Activated T-helper 17 cell treated with anti-CD3 and anti-CD28 coated beads, Interleukin-2, amount 50 U/mL, for 72 hours (primary cell): ENCODE measurements at places on chromosomes 1 and 21.

DNA sequence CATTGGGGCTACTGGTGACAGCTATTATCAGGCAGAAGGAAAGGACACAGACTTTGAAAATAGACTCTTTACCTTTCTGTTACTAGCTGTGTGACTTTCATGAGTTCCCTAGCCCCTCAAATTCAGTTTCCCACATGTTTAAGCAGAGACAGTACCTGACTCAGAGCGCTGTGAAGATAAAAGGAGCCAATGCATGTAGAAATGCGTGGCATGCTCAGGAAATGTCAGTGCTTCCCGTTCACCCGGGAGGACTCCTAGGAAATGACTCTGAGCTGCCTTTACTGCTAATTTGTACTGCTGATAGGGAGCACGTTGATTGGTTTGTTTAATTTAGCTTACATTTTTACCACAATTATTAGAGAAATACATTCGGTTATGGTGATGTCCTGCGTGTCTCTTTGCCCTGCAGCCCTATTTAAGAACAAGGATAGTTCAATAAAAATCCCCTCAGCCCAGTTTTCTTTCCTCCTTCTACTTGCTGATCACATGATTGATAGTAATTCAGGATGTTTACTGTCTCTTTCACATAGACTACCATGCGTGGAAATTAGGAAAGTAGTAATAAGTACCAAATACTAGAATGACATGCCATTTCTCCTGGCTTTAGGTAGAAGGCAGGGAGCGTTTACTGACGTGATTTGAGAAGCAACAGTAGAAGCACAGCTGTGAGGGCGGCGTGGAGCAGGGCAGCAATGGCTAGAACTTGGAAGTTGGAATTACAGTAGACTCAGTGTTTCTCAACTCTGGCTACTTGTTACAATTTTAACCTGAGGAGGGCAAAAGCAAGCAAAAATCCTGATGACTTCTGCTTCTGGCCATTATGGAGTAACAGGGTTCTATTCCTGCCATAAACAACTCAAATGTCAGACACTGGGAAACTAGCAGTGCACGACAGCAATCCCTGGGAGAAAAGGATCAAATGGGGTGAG lies 15.9 kb downstream of the PDIK1L start:
- peak; percentile 13 for ATAC-seq

DNA sequence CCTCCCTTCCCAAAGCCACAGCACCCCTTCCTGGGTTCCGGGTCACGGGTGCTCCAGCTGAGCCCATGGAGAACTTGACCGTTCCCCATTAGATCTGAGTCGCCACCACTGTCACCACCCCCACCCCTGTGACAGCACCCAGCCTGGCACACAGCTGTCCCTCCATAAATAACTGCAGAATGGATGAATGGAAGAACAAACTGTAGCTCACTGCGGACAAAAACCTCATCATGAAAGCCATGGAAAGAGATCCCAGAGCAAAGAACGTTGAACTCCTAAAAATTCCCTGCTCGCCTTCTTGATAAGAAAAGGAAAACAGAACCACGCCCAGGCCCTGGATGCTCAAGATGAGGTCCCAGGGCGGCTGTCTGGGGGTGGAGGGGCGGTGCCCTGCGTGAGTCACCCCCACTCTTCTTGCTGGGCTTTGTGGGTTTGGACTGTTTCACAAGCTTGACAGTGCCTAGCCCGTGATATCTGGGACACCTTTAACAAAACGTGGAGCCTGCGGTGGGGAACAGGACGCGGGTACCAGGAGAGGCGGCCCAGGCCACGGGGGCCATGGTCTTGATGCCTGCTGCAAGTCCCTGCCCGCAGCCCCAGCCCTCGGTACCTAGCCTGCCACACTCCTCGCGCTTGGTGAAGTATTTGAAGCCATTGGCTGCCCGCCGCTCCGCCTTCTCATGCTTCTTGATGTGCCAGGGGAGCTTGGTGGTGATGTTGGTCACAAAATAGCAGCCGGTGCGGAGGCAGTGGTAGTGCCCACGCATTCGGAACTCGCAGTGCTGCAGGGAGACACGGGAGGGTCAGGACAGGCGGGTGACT lies 151.9 kb downstream of the CASZ1 start:
- peak; percentile 62 for ATAC-seq

- ATAC-seq: no peak
Measured at GRCh38 chr1:36326499-36326898, 3.1 kb upstream of the EVA1B start.

DNA sequence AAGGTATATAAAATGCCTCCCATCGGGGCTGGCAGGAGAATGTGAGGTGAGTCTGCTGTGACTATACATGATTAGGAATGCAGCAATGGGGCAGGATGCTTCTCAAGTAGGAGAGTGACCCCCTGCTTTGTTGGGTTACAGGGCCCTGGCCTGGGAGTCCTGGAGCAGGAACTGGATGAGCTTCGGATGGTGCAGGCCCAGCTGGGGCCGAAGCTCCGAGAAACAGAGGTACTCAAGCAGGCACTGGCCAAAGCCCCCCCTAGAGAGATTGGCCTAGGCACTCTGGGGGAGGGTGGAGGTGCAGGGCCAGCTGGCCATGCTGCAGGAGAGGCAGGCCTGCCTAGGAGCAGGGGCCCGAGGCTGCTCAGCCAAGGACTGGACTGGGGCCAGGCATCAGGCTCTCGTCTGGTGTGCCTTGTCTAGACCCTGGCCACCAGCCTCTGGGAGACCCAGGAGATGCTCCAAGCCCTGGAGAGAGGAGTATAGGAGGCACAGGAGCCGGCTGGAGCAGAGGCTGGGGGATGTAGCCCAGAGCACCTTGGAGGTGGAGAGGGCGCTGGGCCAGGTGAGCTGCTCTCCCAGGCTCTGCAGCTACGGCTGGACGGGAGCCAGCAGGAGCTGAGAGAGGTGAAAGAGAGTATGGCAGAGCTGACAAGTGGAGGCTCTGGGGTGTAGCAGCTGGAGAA lies 32.8 kb upstream of the PKP1 start:
- no peak for ATAC-seq

GRCh38 chr1:27564710-27565649 lies 39.0 kb downstream of the AHDC1 start:
- no peak for ATAC-seq

- peak; percentile 83 for ATAC-seq
Measured at GRCh38 chr1:226121587-226122400, 59.3 kb downstream of the H3-3A start.

DNA sequence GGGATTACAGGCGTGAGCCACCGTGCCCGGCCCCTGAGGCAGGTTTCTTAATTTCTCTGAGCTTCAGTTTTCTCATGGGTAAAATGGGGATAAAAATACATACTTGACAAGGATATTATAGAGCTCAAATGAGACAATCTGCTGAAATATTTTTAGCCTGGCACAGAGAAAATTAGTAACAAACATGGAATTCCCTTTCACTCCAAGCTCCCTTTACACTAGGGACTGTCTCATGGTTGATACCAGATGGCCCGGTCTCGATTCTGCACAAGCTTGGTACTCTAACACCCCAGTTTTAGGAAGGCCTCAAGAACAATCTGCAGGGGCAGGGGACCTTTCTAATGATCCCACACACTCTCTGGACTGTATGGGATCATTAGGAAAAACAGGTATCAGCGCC lies 671.7 kb downstream of the SMYD3 start:
- ATAC-seq: no peak

DNA sequence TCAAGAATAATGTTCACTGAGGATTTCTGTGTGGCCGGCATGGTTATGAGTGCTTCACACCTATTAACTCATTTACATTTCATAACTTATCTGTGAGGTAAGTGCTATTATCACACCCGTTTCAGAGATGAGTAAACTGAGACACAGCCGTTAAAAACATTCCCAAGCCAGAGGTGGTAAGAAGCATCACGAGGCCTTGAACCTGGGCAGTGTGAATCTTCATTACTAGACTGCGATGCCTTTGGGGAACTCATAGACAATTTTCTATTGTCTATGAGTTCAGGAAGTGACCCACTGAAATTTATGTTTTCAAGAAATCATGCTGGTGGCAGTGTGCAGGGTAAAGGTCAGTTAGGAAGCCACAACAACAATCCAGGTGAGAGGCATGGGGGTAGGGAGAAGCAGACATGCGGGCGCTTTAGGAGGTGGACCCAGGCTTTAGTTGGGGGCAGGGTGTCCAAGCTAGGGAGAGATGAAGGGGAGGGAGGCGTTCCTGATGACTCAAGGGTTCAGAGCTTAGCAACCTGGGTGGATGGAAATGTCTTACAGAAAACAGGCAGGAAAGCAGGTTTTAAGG lies 14.5 kb downstream of the GNG12 start:
- ATAC-seq: peak; percentile 24
